ENCODE measurements at places on chromosomes 6 and 20.

DNA sequence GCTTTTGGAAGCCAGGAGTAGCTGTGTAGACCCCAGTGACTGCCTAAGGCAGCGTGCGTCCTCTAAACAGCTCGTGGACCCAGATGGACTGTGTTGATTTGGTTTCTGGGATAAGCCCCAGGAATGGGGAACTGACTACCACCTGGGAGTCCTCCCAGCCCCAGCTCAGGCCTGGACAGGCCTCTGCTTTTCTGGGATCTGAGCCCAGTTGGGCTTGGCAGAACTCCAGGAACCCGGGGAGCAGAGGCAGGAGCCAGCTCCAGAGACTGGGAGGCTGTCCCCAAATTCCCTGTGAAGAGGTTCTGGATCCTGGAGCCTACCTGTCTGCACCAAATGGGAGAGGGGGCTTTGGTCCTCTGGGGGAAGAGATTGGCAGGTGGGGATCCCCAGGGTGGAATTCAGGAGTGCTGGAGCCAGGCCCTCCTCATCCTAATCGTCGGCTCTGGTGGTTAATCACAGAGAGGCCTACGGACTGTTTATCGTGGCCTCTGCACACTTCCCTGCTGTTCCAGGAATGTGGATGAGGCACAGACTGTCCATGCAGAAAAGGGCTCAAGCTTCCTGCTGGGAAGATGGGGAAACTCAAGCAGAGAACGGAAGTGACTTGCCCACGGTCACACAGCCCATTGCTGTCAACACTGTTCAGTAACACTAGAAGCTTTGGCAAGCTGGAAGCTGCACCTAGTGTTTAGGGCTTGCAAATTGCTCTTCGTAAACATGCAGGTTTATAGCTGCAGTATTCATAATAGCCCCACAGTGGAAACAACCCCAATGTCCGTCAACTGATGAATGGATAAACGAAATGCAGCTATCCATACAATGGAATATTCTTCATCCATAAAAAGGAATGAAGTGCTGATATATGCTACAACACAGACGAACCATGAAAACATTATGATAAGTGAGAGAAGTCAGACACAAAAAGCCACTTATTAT lies 100.6 kb downstream of the KCNB1 start:
- no peak for DNase-seq

- DNase-seq: peak; percentile 49
Observed at GRCh38 chr6:5724911-5725310, 281.8 kb downstream of the NRN1 start.

DNA sequence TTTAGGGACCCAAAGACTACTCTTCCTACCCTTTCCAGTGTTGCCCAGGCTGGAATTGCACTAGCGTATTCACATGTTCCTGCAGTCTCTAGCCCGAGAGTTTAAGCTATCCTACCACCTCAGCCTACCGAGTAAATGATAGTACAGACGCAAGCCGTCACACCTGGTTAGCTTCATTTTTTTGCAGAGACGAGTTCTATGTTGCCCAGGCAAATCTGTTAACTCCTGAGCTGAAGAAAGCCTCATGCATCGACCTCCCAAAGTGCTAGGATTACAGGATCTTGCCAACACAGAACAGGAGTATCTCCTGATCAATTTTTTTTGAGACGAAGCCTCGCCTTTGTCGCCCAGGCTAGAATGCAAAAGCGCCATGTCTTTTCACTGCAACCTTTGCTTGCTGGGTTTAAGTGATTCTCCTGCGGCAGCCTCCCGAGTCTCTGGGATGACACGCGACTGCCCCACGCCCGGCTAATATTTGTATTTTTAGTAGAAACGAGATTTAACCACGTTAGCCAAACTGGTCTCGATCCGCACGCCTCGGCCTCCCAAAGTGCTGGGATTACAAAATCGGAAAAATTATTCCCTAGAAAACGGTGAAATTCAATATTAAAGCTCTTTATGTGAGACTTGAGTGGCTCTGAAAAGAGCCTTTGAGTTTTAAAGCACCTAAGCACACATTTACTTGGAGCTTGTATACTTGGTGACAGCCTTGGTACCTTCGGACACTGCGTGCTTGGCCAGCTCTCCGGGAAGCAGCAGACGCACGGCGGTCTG lies 128.5 kb downstream of the HFE start:
- peak; percentile 69 for DNase-seq

DNA sequence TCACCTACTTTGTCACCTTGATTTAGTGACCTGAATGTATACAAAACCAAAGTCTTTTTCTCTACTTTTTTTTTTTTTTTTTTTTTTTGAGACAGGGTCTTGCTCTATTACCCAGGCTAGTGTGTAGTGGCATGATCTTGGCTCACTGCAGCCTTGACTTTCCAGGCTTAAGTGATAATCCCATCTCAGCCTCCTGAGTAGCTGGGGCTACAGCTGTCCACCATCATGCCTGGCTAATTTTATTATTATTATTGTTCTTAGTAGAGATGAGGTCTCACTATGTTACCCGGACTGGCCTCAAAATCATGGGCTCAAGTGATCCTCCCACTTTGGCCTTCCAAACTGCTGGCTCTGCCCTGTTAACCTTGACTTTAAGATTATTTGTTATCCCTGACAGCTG lies 37.5 kb downstream of the CRISP2 start:
- DNase-seq: no peak

- no peak for DNase-seq
Observed at GRCh38 chr20:3248993-3249347, 10.0 kb upstream of the SLC4A11 start.

DNA sequence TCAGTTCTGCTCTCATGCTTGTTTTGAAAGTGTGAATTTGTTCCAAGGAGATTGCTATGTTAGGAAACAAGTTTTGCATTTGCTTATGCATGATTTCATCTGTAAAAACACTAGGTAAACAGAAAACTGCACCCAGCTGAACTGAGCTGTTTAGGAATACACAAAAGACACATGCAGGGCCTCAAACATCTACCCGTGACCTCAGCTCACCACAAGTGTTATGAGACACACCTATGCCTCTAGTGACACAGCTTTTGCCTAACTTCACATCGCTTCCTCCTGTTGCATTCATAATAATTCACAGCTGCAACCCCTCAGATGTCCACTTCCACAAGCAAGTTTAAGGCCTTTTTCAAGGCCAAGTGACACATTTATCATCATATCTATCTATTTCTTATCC lies 98.0 kb upstream of the SLC24A3 start:
- DNase-seq: no peak
